AG10803 (cell line): ENCODE measurements at places on chromosomes 4 and X.

DNA sequence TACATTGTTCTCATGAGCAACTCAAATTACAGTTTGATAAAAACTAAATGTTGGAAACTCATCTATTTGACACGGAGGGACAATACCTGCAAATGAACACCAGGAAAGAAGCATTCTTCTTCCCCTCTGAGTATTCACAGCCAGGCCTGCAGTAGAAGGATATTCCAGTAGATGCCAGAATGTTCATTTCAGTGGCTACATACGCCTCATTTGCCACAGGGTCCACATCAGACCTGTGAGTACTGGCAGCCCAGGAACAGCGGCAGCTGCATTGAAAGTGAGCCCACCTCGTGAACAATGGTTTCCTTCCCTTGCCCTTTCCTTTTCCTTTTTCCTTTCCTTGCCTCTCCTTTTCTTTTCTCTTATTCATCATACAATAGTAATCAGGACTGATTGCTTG is 81.1 kb upstream of the NEIL3 start:
- no peak for DNase-seq

DNA sequence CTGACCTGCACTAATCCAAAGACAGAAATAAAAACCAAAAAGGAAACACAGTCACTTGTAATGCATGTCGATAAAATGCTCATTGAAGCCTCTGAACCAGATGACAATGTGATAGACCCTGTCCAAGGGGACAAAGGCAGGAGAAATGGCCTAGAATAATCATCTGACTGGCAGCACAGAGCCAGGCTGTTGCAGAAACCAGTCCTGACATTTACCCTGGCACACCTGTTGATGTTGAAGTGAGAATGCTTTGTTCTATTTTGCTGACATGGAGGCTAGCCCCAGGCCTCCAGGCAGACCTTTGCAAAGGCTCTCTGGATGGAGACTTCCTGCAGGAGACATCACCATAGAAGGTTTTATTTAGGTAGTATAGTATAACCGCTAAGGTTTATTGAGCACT is 41.0 kb downstream of the TFDP3 start:
- no peak for DNase-seq

- peak; percentile 16 for DNase-seq
Measured at GRCh38 chrX:109600237-109600651, 24.7 kb downstream of the KCNE5 start.

DNA sequence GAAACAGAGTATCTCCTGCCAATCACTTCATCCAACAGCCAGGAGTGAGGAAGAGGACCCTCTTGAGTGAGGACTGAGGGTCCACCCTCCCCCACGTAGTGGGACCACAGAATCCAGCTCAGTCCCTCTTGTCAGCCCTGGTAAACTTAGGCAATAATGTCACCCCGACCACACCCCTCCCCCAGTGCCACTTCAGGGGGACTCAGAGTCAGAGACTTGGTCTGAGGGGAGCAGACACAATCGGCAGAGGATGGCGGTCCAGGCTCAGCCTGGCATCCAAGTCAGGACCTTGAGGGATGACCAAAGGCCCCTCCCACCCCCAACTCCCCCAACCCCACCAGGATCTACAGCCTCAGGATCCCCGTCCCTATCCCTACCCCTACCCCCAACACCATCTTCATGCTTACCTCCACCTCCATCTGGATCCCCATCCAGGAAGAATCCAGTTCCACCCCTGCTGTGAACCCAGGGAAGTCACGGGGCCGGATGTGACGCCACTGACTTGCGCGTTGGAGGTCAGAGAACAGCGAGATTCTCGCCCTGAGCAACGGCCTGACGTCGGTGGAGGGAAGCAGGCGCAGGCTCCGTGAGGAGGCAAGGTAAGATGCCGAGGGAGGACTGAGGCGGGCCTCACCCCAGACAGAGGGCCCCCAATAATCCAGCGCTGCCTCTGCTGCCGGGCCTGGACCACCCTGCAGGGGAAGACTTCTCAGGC is at the start of the genes CSAG1 and MAGEA12:
TSS of gene CSAG1 (minus strand) at position 461 of the 715 bp plus-strand sequence. CDS start 1,261 bp downstream, outside the sequence.
TSS of gene MAGEA12 (plus strand) at position 497 of the 715 bp plus-strand sequence. CDS start 2,405 bp downstream, outside the sequence.
- no peak for DNase-seq

DNA sequence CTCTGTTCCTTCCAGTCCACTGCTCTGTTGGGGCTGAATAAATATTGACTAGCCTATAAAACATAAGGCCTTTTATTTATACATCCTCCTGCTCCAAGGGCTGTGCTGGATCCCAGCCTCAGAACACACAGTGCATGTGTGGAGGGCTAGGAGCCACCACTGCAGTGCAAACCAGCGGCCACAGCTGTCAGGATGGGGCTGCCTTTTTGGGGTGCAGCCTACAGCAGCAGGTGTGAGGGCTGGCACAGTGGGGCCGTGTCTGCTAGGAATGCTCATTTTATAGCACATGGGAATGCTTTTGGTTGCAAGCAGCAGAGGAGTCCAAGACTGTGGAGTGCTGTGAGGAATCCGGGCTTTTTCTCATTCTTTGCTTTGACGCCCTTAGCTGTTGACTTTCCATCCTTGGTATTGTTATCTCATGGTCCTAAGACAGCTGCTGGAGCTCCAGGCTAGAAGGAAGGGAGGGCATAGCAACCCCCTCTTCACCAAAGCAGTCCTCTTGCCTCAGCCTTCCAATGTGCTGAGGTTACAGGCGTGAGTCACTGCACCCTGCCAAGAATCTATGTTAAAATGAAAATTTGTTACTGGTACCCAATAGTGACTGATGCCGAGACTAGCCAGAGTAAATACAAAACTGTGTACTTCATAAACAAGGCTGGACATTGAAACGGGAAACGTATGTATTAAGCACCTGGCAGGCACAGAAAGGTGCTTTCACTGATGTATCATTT is 334.3 kb upstream of the GATB start:
- DNase-seq, result peak; percentile 54

DNA sequence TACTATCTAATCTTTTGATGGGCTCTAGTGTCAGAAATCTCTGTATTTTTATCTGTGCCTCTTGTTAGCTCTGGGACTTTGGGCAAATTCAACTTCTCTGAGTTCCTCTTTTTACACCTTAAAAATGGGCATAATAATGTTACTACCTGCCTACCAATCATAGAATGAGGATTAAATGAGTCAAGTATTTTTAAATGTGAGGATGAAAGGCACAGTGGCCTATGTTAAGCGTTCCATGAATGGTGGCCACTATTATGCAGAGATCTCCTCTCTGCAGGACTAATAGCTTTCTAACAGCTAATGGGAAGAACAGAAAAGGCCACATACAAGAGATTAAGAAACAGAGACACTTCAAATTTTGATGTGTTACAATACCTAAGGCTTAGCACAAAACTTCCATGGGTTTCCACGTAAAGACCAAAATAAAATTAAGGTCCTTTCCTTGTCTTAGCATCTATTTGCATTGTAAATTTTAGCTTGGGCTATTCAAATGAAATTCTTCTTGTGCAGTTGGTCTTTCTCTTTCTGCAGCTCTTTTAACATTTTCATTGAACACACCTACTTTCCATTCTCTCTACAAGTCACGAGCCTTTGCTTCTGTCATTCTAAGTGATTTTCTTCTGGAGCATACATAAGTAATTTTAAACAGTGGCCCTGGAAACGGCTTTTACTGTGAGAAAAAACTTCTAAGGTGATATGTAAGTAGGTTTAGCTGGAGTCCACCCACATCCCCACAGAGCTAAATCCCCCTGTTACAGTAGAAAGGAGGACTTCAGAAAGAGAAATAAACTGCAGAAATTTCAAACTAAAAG is 117.9 kb upstream of the MED14 start:
- DNase-seq, result no peak

DNA sequence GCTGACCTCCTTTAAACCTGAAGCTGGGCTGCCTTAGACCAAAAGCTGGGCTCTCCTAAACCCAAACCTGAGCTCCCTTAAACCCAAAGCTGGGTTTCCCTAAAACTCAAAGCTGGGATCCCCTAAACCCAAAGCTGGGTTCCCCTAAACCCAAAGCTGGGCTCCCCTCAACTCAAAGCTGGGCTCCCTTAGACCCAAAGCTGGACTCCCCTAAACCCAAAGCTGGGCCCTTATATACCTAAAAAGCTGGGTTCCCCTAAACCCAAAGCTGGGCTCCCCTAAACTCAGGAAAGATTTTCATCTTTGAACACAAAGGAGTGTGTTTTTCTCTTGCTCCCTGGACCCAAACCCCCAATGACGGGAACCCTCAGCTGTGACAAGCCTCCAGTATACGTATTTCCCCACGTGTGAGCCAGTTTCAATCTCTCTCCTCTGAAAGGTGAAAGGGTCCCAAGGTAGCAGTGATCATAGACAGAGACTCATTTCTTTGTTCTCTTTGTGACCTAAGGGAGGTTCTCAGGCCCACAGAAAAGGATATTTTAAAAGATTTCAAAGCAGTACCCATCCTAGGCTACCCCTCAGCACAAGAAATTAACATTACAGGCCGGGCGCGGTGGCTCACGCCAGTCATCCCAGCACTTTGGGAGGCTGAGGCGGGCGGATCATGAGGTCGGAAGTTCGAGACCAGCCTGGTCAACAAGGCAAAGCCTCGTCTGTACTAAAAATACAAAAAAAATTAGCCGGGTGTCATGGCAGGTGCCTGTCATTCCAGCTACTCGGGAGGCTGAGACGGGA is 31.3 kb upstream of the ASMTL start:
- DNase-seq, result no peak

GRCh38 chrX:100685997-100686305 is 42.0 kb downstream of the SRPX2 start:
- no peak for DNase-seq

GRCh38 chr4:53478671-53479456 is 101.4 kb downstream of the FIP1L1 start:
- DNase-seq, result peak; percentile 92
